ENCODE measurements at places on chromosomes 12 and 14.

DNA sequence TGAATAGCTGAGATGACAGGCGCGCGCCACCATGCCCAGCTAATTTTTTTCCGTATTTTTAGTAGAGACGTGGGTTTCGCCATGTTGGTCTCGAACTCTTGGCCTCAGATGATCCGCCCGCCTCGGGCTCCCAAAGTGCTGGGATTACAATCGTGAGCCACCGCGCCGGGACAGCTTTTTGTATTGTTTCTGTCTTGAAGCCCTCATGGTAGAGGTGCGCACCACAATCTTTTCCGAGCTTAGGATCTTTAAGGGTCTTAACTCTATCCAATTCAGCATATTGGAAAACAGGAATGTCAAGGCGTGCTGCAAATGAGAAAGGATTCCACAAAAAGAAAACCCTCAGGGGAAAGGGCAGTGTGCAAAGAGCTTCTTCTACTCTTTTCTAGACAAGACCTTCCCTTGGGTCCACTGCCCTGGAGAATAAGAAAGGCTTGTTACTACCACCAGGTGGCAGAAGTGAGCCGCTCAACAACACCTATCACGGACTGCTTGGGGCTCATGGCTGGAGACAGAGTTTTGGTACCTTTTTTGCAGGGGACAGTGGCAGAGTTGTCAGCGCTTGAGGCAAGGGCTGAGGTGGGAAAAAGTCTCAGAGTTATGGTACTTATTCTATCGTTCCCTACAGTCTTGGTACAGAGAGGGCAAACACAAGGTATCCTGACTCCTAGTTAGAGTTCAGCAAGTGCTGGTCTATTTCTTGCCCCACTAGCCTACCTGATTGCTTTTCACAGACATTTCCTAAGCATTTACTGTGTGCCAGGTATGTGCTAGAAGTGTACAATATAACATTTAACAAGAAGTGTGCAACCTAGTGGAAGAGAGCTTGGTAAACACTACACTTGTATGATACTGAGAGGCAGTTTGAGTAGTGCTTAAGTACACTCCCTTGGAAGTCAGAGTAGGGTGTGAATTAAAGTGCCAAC is 16.4 kb upstream of the SP7 start:
- DNase-seq, result peak; percentile 85

- DNase-seq, result no peak
These were observed 525.8 kb upstream of the FBXO33 start for GRCh38 chr14:39957987-39958386.

- no peak for DNase-seq
These were observed 135.3 kb downstream of the ACSS3 start for GRCh38 chr12:81212996-81213696.

- DNase-seq, result no peak
These were observed 135.0 kb upstream of the AMIGO2 start for GRCh38 chr12:47214771-47215170.

DNA sequence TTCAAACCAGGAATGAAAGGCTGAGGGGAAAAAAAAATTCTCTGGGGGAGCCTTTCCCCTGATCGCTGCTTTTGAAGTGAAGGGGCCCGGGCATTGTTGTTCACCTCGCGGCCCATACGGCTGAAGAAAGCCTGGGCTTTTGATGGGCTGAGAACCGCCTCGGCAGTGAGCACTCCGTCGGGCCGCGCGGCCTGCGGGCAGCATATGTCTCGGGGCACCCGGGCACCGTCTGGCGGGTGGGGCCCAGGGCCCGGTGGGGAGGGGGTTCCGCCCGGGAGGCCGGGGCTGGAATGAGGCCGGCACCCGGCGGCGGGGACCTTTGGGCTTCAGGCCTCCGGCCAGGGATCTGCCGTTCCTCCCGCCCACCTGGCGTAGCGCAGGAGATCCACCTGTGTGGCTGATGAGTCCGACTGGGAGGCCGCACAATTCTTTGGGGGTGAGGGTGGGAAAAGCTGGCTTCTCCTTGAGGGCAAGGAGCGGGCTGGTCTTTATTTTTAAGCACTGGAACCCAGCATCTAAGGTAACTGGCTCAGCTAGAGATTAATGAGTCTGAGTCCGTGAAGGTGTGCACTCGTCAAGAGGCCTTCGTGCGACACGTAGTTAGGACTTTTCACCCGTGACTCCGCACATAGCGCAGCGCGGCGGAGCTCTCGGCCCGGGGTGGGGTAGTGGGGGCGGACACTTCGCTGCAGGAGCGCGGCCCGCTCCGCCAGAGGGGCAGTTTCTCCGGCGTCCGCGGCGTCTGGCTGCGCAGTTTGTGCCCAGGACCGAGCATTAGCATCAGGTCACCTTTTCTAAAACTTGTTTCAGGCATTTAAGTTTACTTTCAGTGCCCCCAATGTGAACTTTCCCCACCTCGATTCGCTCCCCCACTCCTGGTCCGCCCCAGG is 10.6 kb downstream of the FOXA1 start:
- no peak for DNase-seq
